Stimulated activated naive B cell treated with anti-CD40 and anti-IgM and Interleukin-4, amounts not matched to agents 10 μg/mL and 1 μg/mL and 100 μg/mL, for 72 hours (primary cell): ENCODE measurements at places on chromosomes 3 and 15.

- H3K27me3 ChIP-seq, result peaks cover 4% of the 10 kb centered on the region
- no peak for DNase-seq
- no peaks in the 10 kb centered on the region for H3K36me3 ChIP-seq
- H3K27ac ChIP-seq, result no peak overlapping the region
- H3K4me1 ChIP-seq, result no peaks in the 10 kb centered on the region
Observed at GRCh38 chr3:9196020-9196419, 53.4 kb downstream of the SRGAP3 start.

DNA sequence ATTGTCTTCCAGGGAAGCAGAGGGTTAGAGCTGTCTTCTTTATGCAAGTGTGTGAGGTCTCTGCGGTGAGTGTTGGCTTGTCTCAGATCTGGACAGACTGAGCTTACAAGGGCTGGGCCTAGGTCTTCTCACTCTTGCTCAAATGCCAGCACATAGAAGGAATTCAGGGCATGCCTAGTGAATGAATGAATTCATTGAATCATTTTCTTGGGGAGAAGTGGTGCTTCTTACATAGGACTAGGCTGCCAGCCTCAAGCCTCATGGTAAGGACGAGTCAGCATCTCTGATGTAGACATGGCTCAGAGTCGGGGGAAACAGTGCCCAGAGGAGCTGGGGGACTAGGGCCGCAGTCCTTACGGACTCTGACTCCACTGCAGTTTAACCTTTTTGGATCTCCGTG lies 17.2 kb downstream of the MKRN2 start:
- no peaks in the 10 kb centered on the region for H3K27me3 ChIP-seq
- no peak for DNase-seq
- peaks cover 7% of the 10 kb centered on the region for H3K4me1 ChIP-seq
- no peak overlapping the region for H3K4me3 ChIP-seq
- peak overlapping the region; percentile 22 for H3K27ac ChIP-seq
- H3K36me3 ChIP-seq, result peaks cover 80% of the 10 kb centered on the region

DNA sequence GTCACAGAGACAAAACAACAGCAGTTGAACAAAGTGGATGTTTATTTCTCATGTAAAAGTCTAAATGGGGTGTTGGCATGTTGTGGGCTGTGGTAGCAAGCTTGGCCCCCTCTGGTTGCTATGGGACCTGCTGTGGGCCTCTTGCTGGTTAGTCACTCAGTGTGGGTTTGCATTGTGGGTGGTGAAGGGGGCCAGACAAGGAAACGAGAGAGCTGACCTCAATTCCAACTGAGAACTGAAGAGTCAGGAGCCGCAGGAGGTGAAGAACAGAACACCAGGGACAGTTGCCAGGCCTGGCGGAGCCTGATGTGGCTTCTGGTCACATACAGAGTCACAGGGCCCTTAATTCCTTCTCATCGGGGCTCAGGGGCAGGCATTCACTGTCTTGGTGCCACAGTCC lies 1.9 kb upstream of the ADPGK start:
- H3K36me3 ChIP-seq, result peaks cover 18% of the 10 kb centered on the region
- H3K4me1 ChIP-seq, result peaks cover 29% of the 10 kb centered on the region
- peak overlapping the region; percentile 75 for H3K27ac ChIP-seq
- peaks cover 10% of the 10 kb centered on the region for H3K27me3 ChIP-seq
- H3K4me3 ChIP-seq, result no peak overlapping the region
- no peak for DNase-seq

DNA sequence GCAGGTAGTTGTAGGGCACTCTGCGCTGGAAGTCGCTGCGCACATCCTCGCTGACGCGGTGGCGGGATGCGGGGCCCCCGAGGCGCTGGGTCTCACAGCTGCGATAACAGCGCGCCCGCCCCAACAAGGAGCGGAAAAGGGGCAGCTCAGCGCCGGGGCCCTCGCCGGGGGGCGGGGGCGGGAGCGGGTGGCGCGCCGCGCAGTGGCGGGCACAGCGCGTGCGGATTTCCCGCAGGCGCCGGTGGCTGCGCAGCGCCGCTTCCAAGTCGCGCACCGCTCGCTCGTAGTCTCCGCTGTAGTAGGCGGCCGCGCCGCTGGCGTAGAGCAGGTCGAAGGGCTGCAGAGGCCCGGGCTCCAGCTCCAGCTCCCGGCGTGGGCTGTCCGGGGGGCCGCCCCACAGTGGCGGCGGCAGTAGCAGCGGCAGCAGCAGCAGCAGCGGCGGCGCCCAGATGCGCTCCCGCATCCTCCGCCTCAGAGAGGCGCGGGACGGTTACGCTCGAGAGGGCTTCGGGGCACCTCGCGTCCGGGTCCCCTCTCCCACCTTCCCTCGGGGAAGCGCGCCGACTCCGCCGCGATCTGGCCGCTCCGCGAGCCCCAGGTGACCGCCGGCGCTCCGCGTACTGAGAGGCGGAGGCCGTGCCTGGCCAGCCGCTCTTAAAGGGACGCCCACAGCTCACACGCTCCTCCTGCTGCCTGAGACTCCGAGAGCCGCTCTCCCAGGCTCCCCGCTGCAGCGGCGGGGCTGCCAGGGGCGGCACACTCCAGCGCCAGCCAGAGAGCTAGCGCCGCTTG lies at the start of gene P3H2:
Gene P3H2 (minus strand): TSS at position 629 of the 792 bp plus-strand sequence. CDS start 166 bp downstream, at position 463.
- H3K36me3 ChIP-seq, result no peaks in the 10 kb centered on the region
- H3K27ac ChIP-seq, result no peak within 1 kb of the TSS
- peaks cover 17% of the 10 kb centered on the region for H3K4me1 ChIP-seq
- H3K27me3 ChIP-seq, result peaks cover 46% of the 10 kb centered on the region
- peak; percentile 7 for DNase-seq
- H3K4me3 ChIP-seq, result peak within 1 kb of the TSS; percentile 79

DNA sequence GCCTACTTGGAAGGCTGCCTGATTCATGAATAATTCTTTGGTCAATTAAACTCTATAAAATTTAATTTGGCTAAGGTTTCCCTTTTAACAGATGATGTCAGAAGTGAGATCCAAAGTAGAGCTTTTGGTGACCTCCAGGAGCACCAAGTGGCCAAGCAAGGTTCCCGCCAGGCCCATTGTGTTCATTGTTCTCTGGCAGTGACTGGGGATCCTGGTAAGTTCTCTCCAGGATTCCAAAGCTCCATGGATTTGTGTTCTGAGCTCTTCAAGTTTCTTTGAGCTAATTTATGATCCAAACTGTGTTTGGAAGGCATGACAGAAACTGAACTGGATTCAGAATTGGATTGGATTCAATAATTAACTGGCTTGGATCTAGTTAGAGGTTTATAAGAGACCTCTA lies 72.0 kb upstream of the ALDH1L1 start:
- DNase-seq, result no peak
- H3K27me3 ChIP-seq, result peaks cover 5% of the 10 kb centered on the region
- peaks cover 1% of the 10 kb centered on the region for H3K36me3 ChIP-seq
- H3K27ac ChIP-seq, result no peak overlapping the region
